ENCODE measurements at places on chromosomes 5 and 9. TPM values are rescaled to one million over a fixed set of nuclear protein-coding genes. Genes with fewer than 3 reads are reported as not detected.

- no peak overlapping the region for H3K4me3 ChIP-seq
- no peak overlapping the region for H3K27ac ChIP-seq
- no peaks in the 10 kb centered on the region for H3K27me3 ChIP-seq
- no peak for DNase-seq
These were observed 1.7 kb downstream of the TPM2 start for GRCh38 chr9:35687972-35688557.

Gene MARVELD2
- 1.1 TPM for polyA plus RNA-seq

- no peaks in the 10 kb centered on the region for H3K27me3 ChIP-seq
- DNase-seq = no peak
- no peaks in the 10 kb centered on the region for H3K36me3 ChIP-seq
- H3K27ac ChIP-seq = peak overlapping the region; percentile 56
These were observed 96.2 kb upstream of the IL6ST start for GRCh38 chr5:56090793-56091460.

GRCh38 chr9:107782789-107783188, 293.2 kb upstream of the KLF4 start:
- H3K27me3 ChIP-seq = no peaks in the 10 kb centered on the region
- no peak overlapping the region for H3K4me3 ChIP-seq
- H3K4me1 ChIP-seq = no peaks in the 10 kb centered on the region
- DNase-seq = no peak
- no peaks in the 10 kb centered on the region for H3K36me3 ChIP-seq

Gene SPINK1
- not detected for polyA plus RNA-seq

DNA sequence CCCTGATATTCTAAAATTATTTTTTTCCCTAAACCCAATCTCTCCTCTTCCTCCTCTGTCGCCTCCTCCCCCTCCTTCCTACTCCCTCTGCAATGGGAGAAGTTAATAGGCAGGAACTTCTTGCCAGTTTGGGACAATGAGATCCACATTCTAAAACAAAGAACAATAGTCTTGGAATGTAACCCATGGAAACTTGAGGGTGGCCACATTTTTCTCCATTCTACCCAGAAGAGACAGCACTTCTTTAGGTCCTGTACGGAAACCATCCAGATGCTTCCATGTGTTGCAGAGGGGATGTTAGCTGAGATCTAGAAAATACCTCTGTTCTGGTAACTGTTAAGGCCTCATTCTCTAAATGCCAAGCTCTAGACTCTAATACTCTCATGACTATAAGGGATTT, 10.0 kb downstream of the SPARC start:
- H3K4me3 ChIP-seq = no peak overlapping the region

Gene ABLIM3
- polyA plus RNA-seq = not detected

- no peaks in the 10 kb centered on the region for H3K36me3 ChIP-seq
- H3K27ac ChIP-seq = no peak overlapping the region
- no peaks in the 10 kb centered on the region for H3K4me1 ChIP-seq
- no peaks in the 10 kb centered on the region for H3K27me3 ChIP-seq
These were observed 509.4 kb downstream of the BNC2 start for GRCh38 chr9:16361118-16361517.

- no peaks in the 10 kb centered on the region for H3K4me1 ChIP-seq
- H3K4me3 ChIP-seq = no peak overlapping the region
- no peak for DNase-seq
- H3K36me3 ChIP-seq = no peaks in the 10 kb centered on the region
These were observed 3.7 kb downstream of the C9 start for GRCh38 chr5:39360471-39361111.

GRCh38 chr9:123400926-123401503, 45.0 kb downstream of the CRB2 start:
- no peaks in the 10 kb centered on the region for H3K36me3 ChIP-seq
- H3K27me3 ChIP-seq = no peaks in the 10 kb centered on the region
- no peak overlapping the region for H3K27ac ChIP-seq
- H3K4me1 ChIP-seq = peaks cover under 1% of the 10 kb centered on the region
- H3K4me3 ChIP-seq = no peak overlapping the region
- DNase-seq = no peak

GRCh38 chr5:127421471-127421870, 96.0 kb upstream of the PRRC1 start:
- H3K27ac ChIP-seq = no peak overlapping the region
- H3K36me3 ChIP-seq = no peaks in the 10 kb centered on the region
- DNase-seq = no peak
- no peak overlapping the region for H3K4me3 ChIP-seq
- H3K4me1 ChIP-seq = no peaks in the 10 kb centered on the region
- H3K27me3 ChIP-seq = no peaks in the 10 kb centered on the region

Gene CYSRT1
- not detected for polyA plus RNA-seq

Gene EGFLAM
- polyA plus RNA-seq = not detected

- no peak overlapping the region for H3K27ac ChIP-seq
- no peaks in the 10 kb centered on the region for H3K36me3 ChIP-seq
- H3K4me3 ChIP-seq = no peak overlapping the region
- no peak for DNase-seq
These were observed 8.6 kb downstream of the HAPLN1 start for GRCh38 chr5:83711982-83712601.

Gene NEUROG1
- polyA plus RNA-seq = not detected

Data from naive thymus-derived CD4-positive, alpha-beta T cell (primary cell).